ENCODE measurements at places on chromosomes 2 and 18.
A peak's percentile ranks its signal among the peaks of the same experiment; 100 is the strongest.

- DNase-seq, result no peak
These were observed 405.4 kb downstream of the SETBP1 start for GRCh38 chr18:45085916-45086624.

- no peak for DNase-seq
These were observed 10.8 kb upstream of the TAF4B start for GRCh38 chr18:26215247-26215970.

GRCh38 chr18:57855551-57855950 lies 52.4 kb upstream of the ATP8B1 start:
- no peak for DNase-seq

DNA sequence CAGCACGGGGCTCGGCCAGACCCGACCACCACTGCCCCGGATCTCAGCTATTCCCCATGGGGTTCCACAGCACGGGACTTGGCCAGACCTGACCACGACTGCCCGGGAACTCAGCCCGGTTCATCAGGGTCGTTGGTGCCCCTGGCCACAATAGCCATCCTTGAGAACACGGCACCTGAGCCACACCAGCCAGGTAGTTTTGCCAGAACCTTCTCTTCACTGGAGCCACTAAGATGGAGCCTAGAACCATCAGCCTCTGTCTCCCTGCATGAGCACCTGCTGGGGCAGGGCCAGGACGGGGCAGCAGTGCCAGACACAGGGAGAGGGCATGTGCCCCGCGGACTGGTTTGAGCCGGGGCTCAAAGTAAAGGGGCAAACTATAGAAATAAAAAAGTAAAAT lies 11.4 kb upstream of the KCNG2 start:
- DNase-seq, result no peak

- no peak for DNase-seq
These were observed 420.2 kb upstream of the MEX3C start for GRCh38 chr18:51617572-51618260.

- DNase-seq, result no peak
These were observed 81.3 kb upstream of the ACAA2 start for GRCh38 chr18:49894517-49895226.

DNA sequence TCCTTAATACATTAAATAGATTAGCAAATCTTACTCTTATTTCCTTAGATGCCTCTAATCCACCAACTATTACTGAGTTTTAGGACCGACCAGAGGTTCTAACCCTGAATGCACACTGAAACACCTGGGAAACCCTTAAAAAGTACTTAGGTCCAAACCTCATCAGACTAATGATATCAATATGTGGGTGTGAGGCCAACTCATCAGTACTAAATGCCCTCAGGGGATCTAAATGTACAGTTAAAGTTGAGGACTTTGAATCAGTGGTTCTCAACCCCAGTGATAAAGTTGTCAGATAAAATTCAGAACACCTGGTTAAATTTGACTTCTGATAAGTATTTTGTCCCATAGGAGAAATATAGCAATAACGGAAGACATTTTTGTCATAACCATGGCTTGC lies 20.9 kb downstream of the MMADHC start:
- no peak for DNase-seq

DNA sequence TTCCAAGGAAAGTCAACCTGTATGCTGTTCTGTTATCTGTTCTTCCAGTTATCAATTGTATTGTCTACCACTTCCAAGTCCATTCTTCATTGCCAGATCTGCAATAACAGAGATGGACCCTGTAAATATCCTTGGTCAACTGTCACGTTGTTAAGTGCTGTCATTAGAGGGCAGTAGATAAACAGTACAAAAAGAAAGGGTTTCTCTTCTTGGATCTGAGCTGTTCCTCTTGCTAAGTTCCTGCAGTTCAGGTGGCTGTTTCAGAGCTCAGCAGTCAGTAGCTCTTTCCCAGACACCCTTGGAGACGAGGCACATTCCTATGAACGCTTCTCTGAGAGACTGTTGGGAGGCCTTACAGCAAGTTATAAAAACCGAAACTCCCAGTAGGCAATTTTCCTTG lies 957.1 kb upstream of the CHAC2 start:
- peak; percentile 30 for DNase-seq

- DNase-seq, result no peak
These were observed 309.0 kb downstream of the GULP1 start for GRCh38 chr2:188600536-188601210.

- DNase-seq, result peak; percentile 46
These were observed 24.7 kb upstream of the PNPT1 start for GRCh38 chr2:55718165-55719008.

DNA sequence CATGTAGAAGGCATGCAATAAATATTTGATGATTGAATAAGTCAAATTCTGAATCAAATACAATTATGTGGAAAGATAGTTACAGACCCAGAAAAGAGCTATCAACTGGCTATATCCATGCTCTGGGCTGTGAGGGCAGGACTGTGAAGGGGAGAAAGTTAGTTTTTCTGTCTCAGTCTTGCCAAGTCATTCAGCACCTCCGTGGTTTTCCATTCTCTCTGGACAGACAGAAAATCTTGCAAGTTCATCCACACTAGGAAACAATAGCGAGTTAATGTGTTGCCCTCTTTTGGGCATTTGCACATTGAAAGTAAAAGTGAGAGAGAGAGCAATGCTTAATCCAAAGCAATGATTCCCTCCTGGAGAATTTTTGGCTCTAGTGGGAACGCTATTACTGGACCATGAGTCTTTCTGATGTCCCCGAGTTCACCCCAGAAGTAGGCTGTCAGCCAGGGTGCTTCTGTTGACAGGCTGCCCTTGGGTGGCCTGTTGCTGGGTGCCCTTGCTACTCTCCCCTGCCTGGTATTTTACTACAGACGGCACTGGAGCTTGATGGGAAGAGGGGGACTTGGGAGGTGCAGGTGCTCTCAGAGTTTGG lies 238.3 kb downstream of the LOXHD1 start:
- no peak for DNase-seq

DNA sequence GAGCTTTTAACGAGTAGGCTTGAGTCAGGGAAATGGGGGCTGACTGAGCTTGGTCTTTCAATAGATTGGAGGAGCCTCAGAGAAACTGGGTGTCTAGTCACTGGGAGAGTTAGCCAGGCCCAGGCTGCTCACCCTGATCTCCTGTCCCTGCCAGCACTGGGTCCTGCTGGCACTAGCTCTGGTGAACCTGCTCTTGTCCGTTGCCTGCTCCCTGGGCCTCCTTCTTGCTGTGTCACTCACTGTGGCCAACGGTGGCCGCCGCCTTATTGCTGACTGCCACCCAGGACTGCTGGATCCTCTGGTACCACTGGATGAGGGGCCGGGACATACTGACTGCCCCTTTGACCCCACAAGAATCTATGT lies 720 bp downstream of the KRTCAP3 start:
- no peak for DNase-seq

DNA sequence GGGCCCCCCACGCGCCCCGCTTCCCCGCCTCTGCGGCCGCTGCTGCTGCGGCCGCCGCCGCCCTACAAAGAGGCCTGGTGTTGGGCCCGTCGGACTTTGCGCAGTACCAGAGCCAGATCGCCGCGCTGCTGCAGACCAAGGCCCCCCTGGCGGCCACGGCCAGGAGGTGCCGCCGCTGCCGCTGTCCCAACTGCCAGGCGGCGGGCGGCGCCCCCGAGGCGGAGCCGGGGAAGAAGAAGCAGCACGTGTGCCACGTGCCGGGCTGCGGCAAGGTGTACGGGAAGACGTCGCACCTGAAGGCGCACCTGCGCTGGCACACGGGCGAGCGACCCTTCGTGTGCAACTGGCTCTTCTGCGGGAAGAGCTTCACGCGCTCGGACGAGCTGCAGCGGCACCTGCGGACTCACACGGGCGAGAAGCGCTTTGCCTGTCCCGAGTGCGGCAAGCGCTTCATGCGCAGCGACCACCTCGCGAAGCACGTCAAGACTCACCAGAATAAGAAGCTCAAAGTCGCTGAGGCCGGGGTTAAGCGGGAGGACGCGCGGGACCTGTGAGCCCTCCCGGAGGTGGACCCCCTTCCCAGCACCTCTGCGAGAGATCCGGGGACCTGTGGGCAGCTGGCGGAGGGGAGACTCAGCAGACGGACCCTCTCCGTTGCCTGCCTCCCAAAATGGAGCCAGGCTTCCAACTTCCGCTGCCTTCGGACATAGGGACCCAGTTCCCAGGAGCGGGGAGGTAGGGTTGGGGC lies 1.9 kb downstream of the SP5 start:
- DNase-seq, result no peak

- DNase-seq, result no peak
These were observed 353.4 kb downstream of the ALK start for GRCh38 chr2:29567906-29568520.

DNA sequence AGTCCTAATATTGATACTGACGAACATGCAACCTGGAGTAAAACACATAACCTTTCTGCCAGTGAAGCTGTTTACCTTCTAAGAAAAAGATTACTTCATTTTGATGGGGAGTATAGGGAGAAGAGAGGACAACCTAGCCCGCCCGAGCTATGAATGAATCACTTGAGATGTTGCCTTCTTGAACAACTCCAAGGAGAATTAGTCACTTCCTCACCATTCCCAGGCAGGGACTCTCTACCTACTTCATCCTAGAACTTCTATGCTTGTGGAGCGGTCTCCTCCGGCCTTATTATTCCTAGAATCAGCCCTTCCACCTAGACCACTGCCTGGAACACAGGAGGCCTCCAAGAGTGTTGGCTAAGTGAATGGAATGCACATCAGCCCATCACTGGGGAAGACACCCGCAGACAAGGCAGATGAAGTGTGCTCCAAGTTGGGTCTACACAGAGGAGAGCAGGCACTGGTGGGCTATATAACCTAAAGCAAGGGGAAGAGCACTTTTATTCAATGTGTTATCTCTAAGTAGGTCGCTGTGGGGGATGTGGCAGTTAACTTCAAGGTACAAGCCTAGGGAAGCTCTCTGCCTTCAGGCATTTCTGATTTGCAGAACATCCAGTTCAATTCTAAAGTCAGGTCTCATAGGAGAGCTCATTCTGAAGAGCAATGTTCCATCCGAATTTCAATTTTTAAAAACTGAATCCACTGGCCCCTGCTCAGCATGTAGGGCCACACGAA lies 57.4 kb downstream of the STK39 start:
- DNase-seq, result peak; percentile 67

DNA sequence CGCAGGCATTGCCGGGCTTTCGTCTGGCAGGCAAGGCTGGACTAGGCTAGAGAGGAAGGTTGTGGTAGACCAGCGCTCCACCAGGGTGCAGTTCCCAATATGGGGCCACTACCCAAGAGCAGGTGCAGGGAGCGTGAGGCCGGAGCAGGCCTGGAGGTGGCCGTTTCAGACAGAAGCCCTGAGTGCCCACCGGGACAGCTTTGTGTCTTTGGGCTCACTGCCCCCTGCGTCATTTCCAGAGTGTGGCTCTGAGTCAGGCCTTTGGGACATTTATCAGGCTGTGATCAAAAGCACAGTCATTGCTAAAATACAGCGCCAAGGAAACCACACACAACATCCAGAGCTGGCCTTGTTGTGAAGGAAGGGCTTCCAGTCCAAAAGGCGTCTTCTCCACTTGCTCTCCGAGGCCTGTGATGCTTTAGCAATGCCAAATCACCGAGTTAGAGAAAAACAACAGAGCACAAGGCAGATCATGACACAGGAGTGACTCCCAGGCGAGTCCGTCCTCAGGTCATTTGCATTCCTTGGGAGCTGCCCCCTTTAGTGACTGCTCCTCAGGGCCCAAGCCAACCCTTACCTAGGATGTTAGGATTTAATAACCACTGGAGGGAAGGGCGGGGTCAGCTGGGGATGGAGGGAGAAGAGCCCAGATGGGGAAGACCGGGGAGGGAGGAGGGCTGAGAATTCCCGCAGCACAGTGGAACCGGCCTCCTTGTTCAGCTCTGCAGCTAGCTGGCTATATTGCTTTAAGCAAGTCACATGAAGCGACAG lies 42.3 kb downstream of the RFX8 start:
- no peak for DNase-seq

DNA sequence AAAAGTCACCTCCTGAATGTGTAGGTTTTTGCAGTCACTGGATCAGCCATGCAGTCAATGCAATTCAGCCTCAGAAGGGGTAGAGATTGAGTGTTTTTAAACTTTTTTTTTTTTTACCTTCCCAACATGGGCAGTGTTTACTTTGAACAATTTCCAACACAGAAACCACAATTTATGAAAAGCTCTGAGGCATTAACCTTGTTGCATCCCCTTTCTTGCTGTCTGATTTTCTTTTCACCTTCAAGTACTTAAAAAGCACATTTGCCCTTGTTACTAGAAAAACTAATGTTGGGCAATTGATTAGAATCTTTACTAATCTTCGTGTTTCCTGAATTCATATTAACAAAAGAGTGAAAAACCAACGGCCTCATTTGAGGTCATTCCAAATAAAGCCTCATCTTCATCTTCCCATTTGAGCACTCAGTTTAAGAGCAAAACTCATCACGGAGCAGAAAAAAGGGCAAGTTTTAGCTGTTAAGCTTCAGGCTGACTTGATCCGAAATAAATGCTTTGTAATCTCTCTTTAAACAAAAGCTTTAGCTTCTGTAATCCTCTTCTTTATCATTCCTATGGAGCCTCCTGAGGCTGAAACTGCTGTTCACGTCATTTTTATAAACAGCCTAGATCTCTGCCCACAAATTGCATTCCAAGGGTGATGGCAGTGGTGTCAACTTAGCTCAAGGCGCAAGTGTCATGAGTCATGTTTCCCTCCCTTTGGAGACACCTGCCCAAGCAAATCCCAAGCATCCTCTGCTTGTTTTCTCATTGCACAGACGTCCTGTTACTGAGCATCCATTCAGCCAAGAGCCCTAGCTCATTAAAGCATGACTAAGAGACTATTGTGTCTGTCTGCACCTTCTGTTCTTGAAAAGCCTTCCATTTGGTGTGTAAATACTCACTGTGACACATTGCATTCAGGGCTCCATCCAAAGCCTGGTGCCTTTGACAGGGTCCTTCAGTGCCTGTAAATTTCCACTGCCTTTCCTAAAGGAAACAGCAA lies 107.7 kb downstream of the HNMT start:
- peak; percentile 76 for DNase-seq

- no peak for DNase-seq
These were observed 5.8 kb upstream of the D2HGDH start for GRCh38 chr2:241728627-241729026.

- DNase-seq, result no peak
These were observed 1484.5 kb upstream of the ZEB2 start for GRCh38 chr2:146004462-146004861.

GRCh38 chr18:79522451-79523205 lies 126.9 kb downstream of the NFATC1 start:
- no peak for DNase-seq

- DNase-seq, result no peak
These were observed 217.2 kb downstream of the TMEM163 start for GRCh38 chr2:134501476-134502091.

Measured in RCC 7860 (cell line).